ENCODE measurements at places on chromosomes 5 and 9. TPM values are rescaled to one million over a fixed set of nuclear protein-coding genes. Genes with fewer than 3 reads are reported as not detected.
A peak's percentile ranks its signal among the peaks of the same experiment; 100 is the strongest.

TICAM2 gene
- 0.82 TPM for total RNA-seq

DNA sequence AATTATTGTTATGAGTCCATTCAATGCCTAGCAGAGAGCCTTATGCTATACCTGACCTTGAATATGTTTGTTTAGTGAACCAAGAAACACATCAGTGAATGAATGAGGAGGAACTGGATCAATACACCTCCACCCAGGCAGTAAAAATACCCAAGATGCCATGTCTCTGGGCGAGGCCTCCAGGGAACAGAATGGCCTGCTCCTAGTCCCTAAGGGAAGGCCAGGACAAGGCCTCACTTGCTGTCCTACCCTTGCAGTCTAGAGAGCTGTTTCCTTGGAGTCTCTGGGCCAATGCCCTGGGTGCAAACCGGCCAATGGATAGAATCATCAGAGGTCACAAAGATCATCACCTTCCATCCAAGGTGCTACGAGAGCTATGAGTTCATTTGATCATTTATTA lies 26.1 kb downstream of the TNIP1 start:
- no peak for DNase-seq

DNA sequence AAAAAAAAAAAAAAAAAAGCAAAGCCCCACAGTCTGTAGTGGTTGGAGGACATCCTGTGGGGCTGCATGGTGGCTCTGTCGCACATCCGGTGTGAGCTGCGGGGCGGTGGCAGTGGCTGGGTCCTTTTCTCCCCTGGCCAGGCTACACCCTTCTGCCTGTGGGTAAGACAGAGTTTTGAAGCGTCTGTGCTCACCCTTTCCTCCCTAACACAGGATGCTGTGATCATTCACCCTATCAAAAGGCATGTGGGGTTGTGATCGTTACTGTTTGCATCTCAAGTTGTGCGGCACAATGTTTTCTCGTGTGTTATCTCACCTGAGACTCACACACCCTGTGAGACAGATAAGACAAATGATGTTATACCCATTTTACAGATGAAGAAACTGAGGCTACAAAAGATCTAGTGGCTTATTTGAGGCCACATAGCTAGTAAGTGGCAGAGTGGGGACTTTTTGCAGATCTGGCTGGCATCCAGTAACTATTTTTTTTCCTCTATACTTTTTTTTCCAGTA lies 17.5 kb downstream of the IRF1 start:
- DNase-seq, result peak; percentile 53

DNA sequence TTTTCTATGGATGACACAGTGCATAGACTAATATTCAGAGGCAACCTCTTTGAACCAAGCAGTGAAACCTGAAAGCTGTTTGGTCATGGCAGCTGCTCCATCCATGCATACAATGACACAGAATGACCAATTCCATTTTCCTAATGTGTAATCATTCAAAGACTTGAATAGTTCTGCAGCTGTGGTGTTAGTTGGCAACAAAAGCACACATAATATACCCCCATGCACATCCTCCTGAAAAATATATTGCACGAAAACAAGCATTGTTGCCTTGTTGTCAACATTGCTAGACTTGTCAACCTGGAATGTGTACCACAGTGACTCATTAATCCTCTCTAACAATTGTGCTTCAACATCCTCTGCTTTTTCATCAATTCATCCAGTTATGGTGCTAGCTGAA lies 71.0 kb upstream of the SEMA6A start:
- DNase-seq, result no peak

GRCh38 chr5:131968396-131968954 lies 23.0 kb upstream of the MEIKIN start:
- DNase-seq, result no peak

- DNase-seq, result no peak
Measured at GRCh38 chr5:78025540-78025939, 249.4 kb upstream of the TBCA start.

GRCh38 chr5:169450464-169450863 lies 133.1 kb upstream of the SPDL1 start:
- no peak for DNase-seq

DNA sequence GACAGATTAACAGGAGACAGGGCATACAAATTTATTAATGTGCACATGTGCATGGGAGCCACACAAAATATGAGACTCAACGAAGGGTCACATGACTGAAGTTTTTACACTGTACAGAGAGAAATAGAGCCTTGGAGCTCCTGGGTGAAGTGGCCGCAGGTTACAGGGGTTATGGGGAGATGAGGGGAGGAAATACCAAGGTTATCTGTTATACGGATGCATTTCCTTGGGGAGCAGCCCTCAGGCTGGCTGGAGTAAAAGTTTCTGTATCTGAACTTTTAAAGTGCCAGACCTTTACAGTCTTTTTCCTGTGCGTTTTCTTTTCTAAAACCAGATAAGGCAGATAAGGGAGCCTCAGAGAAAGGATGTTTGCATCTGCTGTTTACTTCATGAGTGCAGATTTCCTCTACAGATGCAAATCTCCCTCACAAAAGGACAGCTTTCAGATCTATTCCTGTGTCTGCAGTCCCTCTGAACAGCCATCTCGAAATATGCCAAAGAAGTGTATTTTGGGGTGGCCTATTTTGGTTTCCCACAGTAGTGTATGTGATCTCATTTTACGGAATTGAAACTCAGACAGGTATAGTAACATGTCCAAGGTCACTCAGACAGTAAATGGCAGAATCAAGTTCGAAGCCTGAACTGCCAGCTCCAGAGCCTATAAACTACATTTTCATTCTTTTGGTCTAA lies 139.3 kb upstream of the FBXL17 start:
- no peak for DNase-seq

Data from activated T-cell treated with anti-CD3 and anti-CD28 coated beads, Interleukin-2, amount 50 U/mL, for 4 hours (primary cell).